ENCODE measurements at places on chromosomes 3 and 15.

DNA sequence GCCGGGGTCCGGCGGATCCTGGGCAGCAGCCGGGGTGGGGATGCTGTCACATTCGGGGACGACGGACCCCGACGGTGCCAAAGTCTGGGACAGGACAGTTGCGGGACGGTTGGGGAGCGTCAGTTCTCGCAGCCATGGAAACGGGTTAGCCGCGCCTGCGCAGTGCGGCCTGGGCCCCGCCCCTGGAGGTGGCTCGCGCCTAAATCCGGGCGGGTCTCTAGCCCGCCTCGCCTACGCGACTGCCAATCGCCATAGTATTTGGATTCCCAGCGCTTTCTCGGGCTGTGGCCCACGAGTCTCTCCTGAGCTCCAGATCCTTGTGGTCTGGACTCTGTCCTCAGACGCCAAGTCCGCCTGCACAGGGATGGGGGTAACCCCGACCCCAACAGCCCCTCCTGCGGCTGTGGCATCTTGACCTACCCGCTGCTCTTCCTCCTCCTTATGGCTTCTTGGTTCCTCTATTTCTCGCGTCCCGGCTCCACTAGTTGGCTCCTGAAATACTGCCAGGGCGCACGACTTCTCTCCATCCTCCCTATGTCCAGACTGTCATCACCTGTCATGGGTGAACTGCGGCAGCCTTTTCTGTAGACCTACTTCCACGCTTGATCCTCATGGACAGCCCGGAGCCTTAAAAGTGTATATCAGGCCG is at the start of gene ZMYND10:
ZMYND10 (minus strand) TSS at position 147 of the 649 bp plus-strand sequence. CDS start 153 bp downstream, outside the sequence.
- DNase-seq = peak; percentile 68

DNA sequence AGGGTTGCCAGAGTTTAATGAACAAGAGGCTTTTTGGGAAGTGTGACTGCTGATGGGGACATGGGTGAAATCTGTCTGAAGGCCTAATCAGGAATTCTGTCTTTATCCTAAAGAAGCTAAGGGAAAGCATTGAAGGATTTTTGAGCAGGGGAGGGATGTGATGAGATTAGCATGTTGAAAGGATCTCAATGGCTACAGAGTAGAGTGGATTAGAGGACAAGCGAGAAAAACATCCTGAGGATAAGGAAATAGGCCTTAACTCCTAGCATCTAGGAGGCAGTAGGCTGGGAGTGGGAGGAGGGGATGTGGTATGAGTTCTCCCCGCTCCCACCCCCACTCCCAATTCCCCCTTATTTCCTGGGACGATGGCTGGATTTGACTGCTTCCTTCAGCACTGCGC is 35.1 kb upstream of the SNTN start:
- no peak for DNase-seq

- no peak for DNase-seq
Observed at GRCh38 chr3:167950212-167950611, 145.5 kb downstream of the GOLIM4 start.

GRCh38 chr3:128307781-128308469 is 154.6 kb downstream of the EEFSEC start:
- DNase-seq = no peak

DNA sequence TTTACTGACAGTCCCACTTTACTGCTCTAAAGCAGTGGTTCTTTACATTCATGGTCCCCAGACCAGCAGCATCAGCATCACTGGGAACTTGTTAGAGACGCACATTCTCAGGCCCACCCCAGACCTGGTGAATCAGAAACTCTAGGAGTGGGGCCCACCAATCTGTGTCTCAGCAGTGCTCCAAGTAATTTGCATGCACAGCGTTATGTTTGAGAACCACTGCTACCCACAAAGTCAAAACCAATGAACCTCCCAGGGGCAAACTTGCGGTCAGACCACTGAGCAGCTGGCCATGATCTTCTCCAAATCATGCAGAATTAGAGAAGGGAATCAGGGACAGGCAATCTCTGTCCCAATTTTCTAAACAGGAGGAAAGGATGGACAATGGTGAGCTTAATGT is 58.5 kb downstream of the ST8SIA2 start:
- no peak for DNase-seq

GRCh38 chr15:41501191-41501917 is 7.7 kb downstream of the ITPKA start:
- DNase-seq = no peak

GRCh38 chr15:47339800-47340570 is 377.3 kb upstream of the SEMA6D start:
- no peak for DNase-seq

Measured in mesothelial cell of epicardium (in vitro differentiated cells).